Left kidney (tissue), 8 donors: ENCODE measurements at places on chromosomes 11 and 22. TPM values are rescaled to one million over a fixed set of nuclear protein-coding genes. Genes with fewer than 3 reads are reported as not detected.

The DGCR6 gene
- polyA plus RNA-seq, result 6.6 TPM

The IGSF9B gene
- 8.3 TPM for polyA plus RNA-seq

The LRP4 gene
- 33.4 TPM for polyA plus RNA-seq

The BARX2 gene
- polyA plus RNA-seq, result 1.0 TPM

GRCh38 chr11:18000760-18001159 lies 12.1 kb downstream of the SERGEF start:
- DNase-seq, result no peak

DNA sequence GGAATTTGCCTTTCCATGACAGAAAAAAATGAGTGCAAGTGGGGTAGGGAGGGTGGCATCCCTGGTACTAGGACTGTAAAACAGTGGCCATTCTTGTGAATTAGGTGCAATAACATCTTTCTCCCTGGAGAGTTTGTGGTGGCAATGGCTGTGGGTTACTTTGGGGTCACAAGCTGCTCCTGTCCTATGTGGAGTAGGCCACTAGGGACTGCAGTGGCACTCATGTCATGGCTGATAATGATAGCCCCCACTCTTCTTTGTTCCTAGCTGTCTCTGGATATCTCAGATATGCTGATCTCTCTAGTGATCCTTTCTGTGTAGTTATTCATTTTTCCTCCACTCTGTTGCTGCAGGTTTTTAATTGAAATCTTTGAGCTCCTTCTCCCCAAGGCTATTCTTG lies 270.5 kb upstream of the CHORDC1 start:
- no peak for DNase-seq

GRCh38 chr22:27317971-27318428 lies 483.6 kb downstream of the MN1 start:
- DNase-seq, result no peak

- no peak for DNase-seq
These were observed 79.7 kb downstream of the BUD13 start for GRCh38 chr11:116693102-116693570.

GRCh38 chr11:762421-763072 lies 14.7 kb downstream of the GATD1 start:
- no peak for DNase-seq

DNA sequence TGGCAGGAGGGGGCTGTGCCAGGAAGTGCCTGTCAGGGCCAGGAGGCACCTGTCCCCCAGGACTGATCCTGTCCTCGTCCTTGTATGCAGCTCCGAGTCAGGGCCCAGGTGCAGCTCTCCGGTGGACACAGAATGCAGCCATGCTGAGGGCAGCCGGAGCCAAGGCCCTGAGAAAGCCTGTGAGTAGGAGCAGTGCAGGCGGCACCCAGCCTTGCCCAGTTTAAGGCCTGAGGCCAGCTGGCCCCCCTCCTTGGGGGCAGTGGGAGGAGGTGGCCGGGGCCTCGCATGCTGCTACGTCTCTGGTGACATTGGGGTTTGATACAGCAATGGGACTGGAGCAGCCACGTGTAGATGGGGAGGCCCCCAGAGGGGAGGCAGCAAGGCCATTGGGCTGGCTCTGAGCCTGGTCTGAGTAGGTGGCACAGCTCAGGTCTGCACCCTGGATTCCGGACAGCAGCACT lies 34.9 kb downstream of the SBF1 start:
- no peak for DNase-seq

DNA sequence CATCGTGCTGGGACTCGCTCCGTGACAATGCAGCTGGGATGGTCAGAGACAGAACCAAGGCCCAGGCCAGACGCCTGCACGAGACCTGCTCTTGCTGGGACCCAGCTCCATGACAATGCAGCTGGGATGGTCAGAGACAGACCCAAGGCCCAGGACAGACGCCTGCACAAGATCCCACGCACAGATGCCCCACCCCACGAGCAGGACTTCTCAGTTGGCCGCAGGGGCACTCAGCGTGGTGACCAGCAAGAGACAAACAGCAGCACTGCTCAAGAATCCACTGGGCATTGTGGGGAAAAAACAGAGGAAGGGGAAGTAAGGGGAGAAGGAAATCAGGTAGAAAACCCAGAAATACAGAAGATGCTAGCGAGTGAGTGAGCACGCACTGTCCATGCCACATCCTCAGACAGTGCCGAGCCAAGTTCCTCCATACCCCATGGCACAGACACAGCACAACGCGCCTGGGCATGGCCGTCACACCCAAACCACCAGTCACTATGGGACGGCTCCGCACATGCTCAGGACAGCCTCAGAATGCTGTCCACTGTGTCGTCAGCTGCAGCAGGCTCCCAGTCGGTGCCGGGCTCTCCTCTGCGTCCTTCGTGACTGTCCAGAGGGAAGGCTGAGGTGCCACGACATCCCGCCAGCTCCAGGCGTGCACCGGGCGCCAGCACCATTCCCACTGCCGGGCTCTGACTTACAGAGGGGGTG lies 44.5 kb downstream of the BRD1 start:
- DNase-seq, result no peak

DNA sequence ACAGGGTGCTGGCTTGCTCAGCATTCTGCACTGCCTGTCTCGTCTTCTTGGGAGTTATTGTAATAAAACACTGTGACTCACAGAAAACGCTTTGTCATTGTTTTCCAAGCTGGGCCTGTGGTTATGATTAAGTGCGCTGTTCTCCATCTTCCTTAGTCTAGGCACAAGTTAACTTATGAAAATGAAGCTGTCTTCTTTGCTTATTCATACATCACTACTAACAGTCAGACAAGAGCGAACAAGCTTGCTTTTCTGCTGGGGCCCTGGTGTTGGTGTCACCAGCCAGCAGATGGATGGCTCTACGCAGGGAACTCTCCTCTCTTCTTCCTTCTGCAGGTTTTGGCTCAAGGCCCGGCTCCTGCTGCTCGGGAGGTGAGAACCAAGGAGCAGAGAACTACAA lies 380.1 kb upstream of the SYN3 start:
- DNase-seq, result no peak

- DNase-seq, result no peak
These were observed 251.0 kb downstream of the ST3GAL4 start for GRCh38 chr11:126606484-126606883.

DNA sequence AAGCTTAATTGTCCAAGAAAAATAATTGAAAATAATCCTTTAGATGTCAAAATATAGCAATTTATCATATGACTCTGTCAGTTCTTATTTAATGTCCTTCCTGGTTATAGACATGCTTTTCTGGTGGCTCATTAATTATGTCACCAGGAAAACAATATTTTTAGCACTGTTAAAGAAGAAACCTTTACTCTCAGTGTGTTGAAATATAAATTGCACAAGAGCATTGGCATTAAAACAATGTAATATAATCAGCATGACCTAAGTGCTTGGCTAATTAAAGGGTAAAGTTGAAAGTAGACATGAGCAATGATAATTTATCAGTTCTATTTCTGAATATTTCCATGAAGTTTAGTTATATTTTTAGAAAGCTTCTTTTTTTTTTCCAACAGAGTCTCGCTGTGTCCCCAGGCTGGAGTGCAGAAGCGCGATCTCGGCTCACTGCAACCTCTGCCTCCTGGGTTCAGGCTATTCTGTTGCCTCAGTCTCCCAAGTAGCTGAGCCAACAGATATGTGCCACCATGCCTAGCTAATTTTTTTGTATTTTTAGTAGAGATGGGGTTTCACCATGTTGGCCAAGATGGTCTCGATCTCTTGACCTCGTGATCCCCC lies 232.3 kb downstream of the JRKL start:
- DNase-seq, result no peak

DNA sequence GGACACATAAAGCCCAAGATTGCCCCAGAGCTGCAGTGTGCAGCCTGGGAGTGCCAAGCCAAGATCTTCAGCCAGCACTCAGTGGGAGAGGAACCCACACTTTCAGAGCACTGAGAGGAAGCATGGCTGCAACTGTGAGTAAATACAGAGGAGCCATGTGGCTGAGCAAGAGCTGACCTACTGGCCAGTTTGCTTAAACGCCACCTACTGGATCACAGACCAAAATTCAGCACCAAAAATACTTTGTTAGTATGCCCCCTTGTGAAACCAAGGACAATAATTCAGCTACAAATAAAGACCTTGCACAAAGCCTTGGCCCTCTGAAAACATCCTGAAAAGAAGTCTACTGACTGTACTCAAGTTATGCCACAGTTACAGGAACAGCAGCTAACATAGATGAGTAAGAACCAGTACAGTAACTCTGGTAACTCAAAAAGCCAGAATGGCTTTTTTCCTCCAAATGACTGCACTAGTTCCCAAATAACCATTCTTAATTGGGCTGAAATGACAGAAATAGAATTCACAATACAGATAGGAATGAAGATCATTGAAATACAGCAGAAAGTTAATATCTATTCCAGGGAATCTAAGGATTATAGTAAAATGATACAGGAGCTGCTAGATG lies 10.1 kb upstream of the OR4A15 start:
- no peak for DNase-seq
